Stomach (tissue), 19 donors: ENCODE measurements at places on chromosomes 7 and 10. TPM values are rescaled to one million over a fixed set of nuclear protein-coding genes. Genes with fewer than 3 reads are reported as not detected.

Gene SPDYE1
- polyA plus RNA-seq, result not detected

DNA sequence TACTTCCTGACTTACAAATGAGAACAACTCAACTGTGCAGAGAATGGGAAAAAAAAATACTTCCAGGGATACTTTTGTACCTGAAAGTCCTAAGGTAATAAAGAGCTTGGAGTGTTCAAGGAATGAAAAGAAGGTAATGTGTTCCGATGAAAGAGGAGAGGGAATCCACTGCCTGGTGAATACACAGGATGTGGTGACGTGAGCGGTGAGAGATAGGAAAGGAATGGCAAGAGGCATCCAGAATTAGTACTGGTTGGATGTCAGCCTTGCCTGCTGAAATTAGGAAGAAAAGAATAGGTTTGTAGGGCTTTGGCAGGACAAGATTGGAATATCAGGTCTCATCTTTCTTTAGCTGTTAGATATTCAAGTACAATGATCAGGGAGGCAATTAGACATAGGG, 347.7 kb downstream of the POM121L12 start:
- H3K4me3 ChIP-seq, result no peak overlapping the region
- DNase-seq, result no peak

DNA sequence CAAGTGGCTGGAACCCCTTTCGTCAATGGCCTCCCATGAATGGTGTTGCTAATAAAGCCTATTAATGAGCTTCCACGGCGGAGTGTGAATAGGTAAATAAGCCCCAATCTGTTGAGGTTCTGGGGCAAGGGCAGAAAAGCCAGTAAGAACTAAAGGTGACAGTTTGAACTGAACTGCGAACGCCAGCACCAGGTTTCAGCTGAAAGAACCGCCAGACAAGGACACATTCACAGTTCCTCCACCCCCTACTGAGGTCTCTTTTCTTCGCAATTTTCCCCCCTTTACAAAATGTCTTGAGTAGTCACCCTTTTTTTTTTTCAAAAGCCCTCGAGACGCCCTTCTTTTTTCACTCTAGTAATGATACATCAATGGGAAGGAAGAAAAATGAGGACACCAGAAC, 2.4 kb upstream of the FGFR2 start:
- peaks cover 12% of the 10 kb centered on the region for H3K4me1 ChIP-seq
- H3K27me3 ChIP-seq, result no peaks in the 10 kb centered on the region

DNA sequence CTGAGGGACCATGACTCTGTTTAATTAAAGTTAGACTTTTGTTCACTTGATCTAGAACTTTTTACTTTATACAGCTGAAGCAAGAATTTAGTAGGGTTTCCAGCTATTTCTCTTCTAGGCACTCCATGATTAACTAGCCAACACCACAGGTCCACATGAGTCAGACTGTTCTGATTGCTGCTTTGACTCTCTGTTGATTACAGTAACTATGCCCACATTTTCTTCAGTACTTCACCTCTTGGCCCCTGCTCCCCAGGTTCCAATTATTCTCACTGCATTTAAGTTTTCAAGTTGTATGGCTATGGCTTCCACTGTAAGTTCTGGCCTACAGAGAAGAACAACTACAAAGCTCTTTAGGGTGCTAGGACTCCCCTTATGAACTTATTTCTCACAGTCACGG, 737.2 kb upstream of the IGFBP3 start:
- H3K36me3 ChIP-seq, result no peaks in the 10 kb centered on the region
- H3K27ac ChIP-seq, result no peak overlapping the region
- no peak for DNase-seq
- no peaks in the 10 kb centered on the region for H3K4me1 ChIP-seq

Gene ATAD1
- polyA plus RNA-seq, result 7.4 TPM

GRCh38 chr7:110775046-110775445, 315.9 kb upstream of the LRRN3 start:
- DNase-seq, result no peak
- no peaks in the 10 kb centered on the region for H3K27me3 ChIP-seq
- H3K27ac ChIP-seq, result no peak overlapping the region
- H3K4me3 ChIP-seq, result no peak overlapping the region

DNA sequence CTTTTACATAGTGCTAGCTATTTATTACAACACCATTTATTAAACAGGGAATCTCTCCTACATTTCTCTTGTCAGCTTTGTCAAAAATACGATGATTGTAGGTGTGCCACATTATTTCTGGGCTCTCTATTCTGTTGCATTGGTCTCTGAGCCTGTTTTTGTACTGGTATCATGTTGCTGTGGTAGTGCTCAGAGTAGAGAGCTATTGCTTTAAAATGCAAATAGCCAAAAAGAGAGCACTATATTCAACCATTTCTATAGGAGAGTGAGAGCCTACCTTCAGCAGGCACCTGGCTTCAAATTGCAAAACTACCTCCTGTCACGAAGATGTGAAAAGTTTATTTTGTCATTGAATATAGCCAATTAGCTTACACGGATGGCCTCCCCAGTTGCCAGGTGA, 8.1 kb downstream of the ZNF92 start:
- no peak overlapping the region for H3K27ac ChIP-seq
- peaks cover 13% of the 10 kb centered on the region for H3K36me3 ChIP-seq
- H3K27me3 ChIP-seq, result no peaks in the 10 kb centered on the region
- peaks cover 9% of the 10 kb centered on the region for H3K4me1 ChIP-seq
- no peak overlapping the region for H3K4me3 ChIP-seq

DNA sequence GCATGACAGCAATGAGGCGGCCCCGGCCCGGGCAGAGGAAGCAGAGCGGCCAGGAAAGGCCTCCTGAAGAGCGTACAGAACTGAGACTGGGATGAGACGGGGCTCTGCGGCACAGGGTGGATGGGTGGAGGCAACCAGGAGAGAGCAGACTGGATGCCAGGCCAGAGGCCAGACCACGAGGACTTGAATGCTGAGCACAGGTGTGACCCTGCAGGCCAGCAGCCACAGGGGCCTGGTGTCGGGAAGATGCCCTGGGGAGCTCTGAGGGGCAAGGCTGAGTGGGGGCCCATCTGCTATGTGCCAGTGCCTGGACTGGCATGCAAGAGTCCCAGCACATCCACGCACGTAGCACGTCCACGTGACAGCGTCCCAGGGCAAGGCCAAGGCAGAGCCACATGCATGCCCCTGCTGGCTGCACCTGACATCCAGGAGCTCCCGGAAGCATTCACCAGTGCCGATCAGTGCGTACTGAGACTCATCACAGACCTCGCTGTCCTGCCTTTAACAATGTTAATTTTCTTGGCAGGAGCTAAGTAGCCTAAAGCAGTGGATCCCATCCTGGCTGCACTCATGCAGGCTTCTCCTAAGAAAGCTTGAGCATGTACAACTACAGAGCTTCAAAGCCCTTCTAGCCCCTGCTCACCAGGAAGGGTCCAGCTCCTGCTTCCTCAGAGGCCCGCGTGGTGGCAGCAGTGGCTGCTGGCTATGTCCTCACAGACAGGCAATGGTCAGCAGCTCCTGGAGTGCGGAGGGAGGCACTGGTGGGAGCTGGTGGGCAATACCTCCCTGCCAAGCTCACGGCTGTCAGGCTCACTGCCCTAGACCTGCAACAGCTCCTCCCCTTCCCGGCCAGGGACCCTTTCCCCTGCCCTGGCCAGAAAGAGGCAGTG, 18.0 kb downstream of the GRID1 start:
- no peak for DNase-seq
- H3K27ac ChIP-seq, result no peak overlapping the region
- peaks cover 7% of the 10 kb centered on the region for H3K27me3 ChIP-seq
- H3K4me3 ChIP-seq, result no peak overlapping the region
- H3K4me1 ChIP-seq, result peaks cover 7% of the 10 kb centered on the region

GRCh38 chr7:37069336-37069735, 345.0 kb upstream of the AOAH start:
- no peak for DNase-seq
- no peak overlapping the region for H3K27ac ChIP-seq
- no peaks in the 10 kb centered on the region for H3K27me3 ChIP-seq
- no peaks in the 10 kb centered on the region for H3K4me1 ChIP-seq
- no peaks in the 10 kb centered on the region for H3K36me3 ChIP-seq
- H3K4me3 ChIP-seq, result no peak overlapping the region

GRCh38 chr7:127954357-127954748, 76.9 kb downstream of the LRRC4 start:
- H3K4me3 ChIP-seq, result no peak overlapping the region
- H3K27me3 ChIP-seq, result no peaks in the 10 kb centered on the region
- peaks cover 7% of the 10 kb centered on the region for H3K36me3 ChIP-seq
- H3K4me1 ChIP-seq, result peaks cover 29% of the 10 kb centered on the region

DNA sequence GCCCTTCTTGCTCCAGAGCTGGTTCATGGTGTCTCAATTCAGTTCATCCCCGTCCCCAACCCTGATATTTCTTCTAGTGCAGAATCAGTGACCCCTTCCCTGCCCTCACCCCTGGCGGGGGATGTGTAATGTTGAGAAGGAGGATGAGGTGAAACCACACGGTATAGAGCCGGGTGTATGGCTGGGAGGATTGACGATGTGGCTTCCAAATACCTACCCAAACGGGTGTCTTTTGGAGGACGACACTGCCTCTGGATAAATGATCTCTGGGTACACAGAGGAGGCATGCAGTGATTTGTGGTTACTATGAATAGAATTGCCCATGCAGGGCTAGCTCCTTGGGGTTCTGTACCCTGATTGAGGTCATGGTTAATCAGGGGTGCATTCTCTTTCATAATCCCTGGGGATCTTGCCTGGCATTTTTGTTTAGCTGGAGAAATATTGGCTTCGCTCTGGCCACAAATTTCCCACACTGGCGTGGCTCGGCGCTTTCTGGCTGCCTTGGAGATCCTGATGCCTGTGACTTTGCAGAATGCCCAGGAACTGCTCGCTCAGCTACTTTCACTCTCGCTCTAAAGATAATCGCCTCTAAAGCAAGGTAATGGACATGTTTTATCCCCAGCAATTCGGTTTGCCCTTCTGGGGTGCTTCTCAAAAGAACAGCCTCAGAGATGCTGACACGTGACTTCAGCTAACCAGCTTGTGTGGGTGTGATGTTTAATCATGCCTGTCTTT, 89.2 kb downstream of the RBM20 start:
- peak overlapping the region; percentile 21 for H3K4me3 ChIP-seq
- H3K36me3 ChIP-seq, result no peaks in the 10 kb centered on the region
- peaks cover 10% of the 10 kb centered on the region for H3K4me1 ChIP-seq
- peaks cover 23% of the 10 kb centered on the region for H3K27me3 ChIP-seq

Gene VOPP1
- polyA plus RNA-seq, result 26.0 TPM

Gene CDNF
- polyA plus RNA-seq, result 1.1 TPM

DNA sequence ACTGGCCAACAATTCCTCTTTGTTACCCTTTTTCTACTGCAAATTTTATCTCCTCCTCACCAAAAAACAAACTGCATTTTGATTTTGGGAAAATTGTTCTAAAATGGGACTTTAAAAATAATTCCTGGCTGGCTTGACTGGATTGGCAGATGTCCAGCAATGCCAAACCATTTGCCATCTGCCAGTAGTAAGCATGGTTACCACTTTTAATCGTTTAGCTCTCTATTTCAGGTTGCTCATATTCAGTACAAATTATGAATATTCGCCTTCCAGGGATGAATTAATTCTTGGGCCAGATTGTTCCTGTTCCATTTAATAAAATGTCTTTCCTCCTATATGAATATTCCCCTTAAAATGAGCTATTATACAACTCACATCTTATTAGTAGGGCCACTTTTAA, 35.7 kb downstream of the SMNDC1 start:
- H3K36me3 ChIP-seq, result no peaks in the 10 kb centered on the region
- peak overlapping the region; percentile 10 for H3K4me3 ChIP-seq

- no peak overlapping the region for H3K4me3 ChIP-seq
- no peaks in the 10 kb centered on the region for H3K4me1 ChIP-seq
- no peak overlapping the region for H3K27ac ChIP-seq
- DNase-seq, result no peak
These were observed 38.4 kb downstream of the TWIST1 start for GRCh38 chr7:19079066-19079465.

- DNase-seq, result peak; percentile 73
- H3K4me1 ChIP-seq, result peaks cover 17% of the 10 kb centered on the region
- peak overlapping the region; percentile 82 for H3K27ac ChIP-seq
- H3K36me3 ChIP-seq, result no peaks in the 10 kb centered on the region
These were observed 25.5 kb upstream of the RBM33 start for GRCh38 chr7:155618708-155619633.

Gene LRRC61
- 5.6 TPM for polyA plus RNA-seq

GRCh38 chr7:17101207-17101696, 197.2 kb upstream of the AHR start:
- no peaks in the 10 kb centered on the region for H3K27me3 ChIP-seq
- no peaks in the 10 kb centered on the region for H3K36me3 ChIP-seq
- no peak for DNase-seq

GRCh38 chr10:104332243-104333031, 5.8 kb downstream of the ITPRIP start:
- no peak overlapping the region for H3K4me3 ChIP-seq
- peak overlapping the region; percentile 84 for H3K27ac ChIP-seq
- H3K27me3 ChIP-seq, result no peaks in the 10 kb centered on the region
- peak; percentile 17 for DNase-seq
- peaks cover 7% of the 10 kb centered on the region for H3K36me3 ChIP-seq
- peaks cover 86% of the 10 kb centered on the region for H3K4me1 ChIP-seq

Gene COL1A2
- polyA plus RNA-seq, result 51.6 TPM

Gene FAM13C
- polyA plus RNA-seq, result 2.2 TPM

GRCh38 chr10:98078774-98079173, 48.4 kb upstream of the CRTAC1 start:
- H3K27ac ChIP-seq, result no peak overlapping the region
- no peaks in the 10 kb centered on the region for H3K36me3 ChIP-seq
- H3K4me3 ChIP-seq, result no peak overlapping the region
- H3K27me3 ChIP-seq, result peaks cover 21% of the 10 kb centered on the region
- no peaks in the 10 kb centered on the region for H3K4me1 ChIP-seq

DNA sequence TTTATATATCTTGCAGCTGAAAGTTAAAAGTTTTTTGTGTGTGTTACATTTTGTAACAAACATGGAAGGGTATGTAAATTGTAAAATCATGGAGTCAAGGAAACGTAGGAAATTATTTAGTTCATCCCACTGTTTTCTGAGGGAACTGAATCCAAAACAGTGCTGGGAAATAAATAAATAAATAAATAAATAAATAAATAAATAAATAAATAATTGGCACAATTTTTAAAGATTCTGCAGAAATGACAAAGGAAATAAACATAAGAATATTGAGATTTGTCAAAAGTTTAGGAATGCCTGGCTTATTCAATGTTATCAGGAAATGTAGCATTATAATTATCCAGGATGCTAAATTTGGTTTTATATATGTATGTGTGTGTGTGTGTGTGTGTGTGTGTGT, 91.4 kb upstream of the AGBL3 start:
- no peaks in the 10 kb centered on the region for H3K27me3 ChIP-seq
- no peak overlapping the region for H3K27ac ChIP-seq
- DNase-seq, result no peak
- H3K4me1 ChIP-seq, result peaks cover 43% of the 10 kb centered on the region

Gene ALOX5
- polyA plus RNA-seq, result 6.3 TPM

Gene ANKRD7
- polyA plus RNA-seq, result not detected

DNA sequence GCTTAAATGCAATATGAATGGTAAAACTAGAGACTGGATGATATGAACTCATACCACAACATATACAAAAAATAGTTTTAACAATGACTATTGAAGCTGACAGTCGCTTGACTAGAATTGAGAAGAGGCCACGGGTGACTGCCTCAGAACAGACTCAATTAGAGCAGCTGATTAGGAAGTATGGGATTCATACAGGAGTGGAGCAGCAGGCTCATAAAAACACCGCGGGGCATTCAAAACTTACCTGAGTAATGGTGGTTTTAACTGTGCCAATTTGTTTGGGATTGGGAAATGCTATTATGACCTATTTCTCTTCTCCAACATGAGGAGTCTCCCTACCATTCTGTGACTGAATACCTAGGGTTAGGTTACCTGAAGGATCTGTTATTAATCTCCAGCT, 2.1 kb downstream of the CADPS2 start:
- no peak overlapping the region for H3K4me3 ChIP-seq
- DNase-seq, result no peak
- peaks cover 27% of the 10 kb centered on the region for H3K4me1 ChIP-seq
- H3K36me3 ChIP-seq, result no peaks in the 10 kb centered on the region
- no peak overlapping the region for H3K27ac ChIP-seq

GRCh38 chr7:140870003-140870402, 54.7 kb downstream of the BRAF start:
- H3K27me3 ChIP-seq, result no peaks in the 10 kb centered on the region
- no peak for DNase-seq
- no peaks in the 10 kb centered on the region for H3K36me3 ChIP-seq
- H3K4me1 ChIP-seq, result peaks cover 14% of the 10 kb centered on the region
